ENCODE measurements at places on chromosomes 1 and 21. TPM values are rescaled to one million over a fixed set of nuclear protein-coding genes. Genes with fewer than 3 reads are reported as not detected.

DNA sequence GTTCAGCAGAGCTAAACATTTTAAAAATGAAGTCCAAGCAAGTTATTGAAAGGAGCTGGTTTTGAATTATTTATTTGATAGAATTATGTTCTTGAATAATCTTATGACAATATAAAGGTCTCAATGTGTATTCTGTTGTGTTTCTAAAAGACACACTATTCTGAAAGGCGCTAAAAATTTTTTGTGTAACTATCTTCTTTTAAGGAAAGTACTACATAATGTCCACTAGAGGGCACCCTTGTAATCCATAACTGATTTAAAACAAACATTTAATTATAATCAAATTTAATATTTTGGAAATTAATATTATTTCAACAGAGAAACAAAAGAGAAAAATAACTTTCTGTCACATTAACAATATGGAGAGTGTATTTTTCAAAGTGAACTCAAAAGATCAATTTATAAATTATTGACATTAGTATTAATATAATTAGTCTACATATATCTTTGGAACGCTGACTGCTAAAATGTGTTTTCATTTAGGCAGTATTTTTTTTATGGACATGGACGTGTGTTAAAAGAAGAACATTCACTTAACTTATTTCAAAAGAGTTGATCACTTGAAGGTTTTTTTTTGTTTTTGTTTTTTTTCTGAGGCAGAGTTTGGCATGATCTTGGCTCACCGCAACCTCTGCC, 248.4 kb downstream of the DENND1B start:
- H3K4me1 ChIP-seq, result no peaks in the 10 kb centered on the region
- no peak for DNase-seq
- no peak overlapping the region for H3K4me3 ChIP-seq
- H3K27me3 ChIP-seq, result no peaks in the 10 kb centered on the region

- H3K27me3 ChIP-seq, result no peaks in the 10 kb centered on the region
- no peaks in the 10 kb centered on the region for H3K4me1 ChIP-seq
- H3K27ac ChIP-seq, result no peak overlapping the region
- no peaks in the 10 kb centered on the region for H3K36me3 ChIP-seq
- no peak overlapping the region for H3K4me3 ChIP-seq
Measured at GRCh38 chr21:8993943-8994639, 1527.3 kb upstream of the TPTE start.

DNA sequence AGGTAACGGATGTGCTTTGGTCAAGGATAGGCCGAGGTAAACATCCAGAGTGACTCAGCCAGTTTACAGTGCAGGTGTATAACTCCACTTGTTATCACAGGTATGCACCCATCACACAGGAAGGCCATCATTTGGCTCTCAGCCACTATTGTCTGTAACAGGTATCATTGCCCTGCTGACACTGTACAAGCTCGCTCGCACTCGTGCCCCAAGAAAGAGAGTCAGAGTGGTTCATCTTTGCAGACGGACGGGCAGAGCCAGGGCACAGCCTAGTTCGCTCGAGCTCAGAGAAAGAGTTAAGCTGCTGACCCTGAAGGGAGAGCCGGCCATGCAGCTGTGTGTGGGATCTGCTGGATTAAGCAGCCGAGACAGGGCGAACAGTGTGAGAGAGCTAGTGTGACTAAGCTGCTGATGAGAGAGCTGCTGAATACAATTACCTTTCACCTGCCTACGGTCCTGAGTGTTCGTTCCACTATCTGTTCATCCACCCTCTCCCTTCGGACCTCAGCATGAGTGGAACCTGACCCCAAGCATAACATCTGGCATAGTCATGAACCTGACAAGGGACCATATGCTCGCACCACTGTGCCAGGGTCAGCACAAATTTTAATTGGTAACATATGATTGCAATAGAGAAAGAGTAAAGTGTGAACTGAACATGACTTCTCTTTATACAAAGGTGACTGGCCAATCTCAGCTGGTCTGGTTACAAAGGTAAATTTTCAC, 27.0 kb upstream of the LYPD8 start:
- peak overlapping the region; percentile 14 for H3K4me3 ChIP-seq
- H3K27ac ChIP-seq, result no peak overlapping the region
- no peaks in the 10 kb centered on the region for H3K36me3 ChIP-seq
- no peaks in the 10 kb centered on the region for H3K27me3 ChIP-seq

DNA sequence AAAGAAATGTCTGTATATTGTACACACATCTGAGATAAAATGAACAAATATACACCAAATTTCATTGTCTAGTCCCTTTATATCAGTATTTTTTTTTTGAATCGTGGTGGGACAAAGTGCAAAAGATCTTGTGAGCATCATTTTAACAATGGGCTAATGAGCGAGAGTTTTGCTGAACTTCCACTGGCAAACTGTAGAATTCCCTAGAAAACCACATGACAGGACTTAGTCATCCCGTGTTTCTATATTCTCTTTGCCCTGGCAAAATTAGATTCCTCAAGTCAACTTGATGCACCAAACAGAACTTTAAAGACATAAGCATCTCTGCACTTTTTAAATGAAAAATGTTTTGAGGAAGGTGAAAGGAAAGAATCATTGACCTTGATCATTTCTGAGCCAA, 488.2 kb upstream of the PTBP2 start:
- H3K4me1 ChIP-seq, result no peaks in the 10 kb centered on the region
- H3K4me3 ChIP-seq, result no peak overlapping the region
- no peaks in the 10 kb centered on the region for H3K36me3 ChIP-seq
- DNase-seq, result no peak
- H3K27me3 ChIP-seq, result no peaks in the 10 kb centered on the region

GRCh38 chr1:63675420-63675931, 82.3 kb downstream of the PGM1 start:
- H3K36me3 ChIP-seq, result no peaks in the 10 kb centered on the region
- no peak overlapping the region for H3K27ac ChIP-seq
- H3K27me3 ChIP-seq, result no peaks in the 10 kb centered on the region
- H3K4me1 ChIP-seq, result no peaks in the 10 kb centered on the region
- no peak overlapping the region for H3K4me3 ChIP-seq

DNA sequence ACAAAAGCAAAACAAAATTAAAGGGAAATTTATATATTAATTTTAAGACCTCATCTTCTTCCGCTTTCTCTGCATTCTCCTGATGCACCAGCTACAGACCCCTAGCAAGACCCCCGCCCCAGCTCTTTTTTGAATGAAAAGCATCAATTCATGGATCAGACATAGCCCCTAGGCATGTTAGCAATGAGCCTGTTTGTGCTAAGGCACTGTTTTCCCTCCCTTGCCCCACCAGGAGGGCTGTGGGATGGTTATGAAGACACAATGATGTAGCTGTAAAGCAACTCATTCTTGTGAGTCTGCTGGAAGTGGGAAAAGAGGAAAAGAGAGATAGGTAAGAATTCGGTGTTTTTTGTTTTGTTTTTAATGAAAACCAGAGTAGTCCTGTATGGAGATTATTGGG, 88.5 kb upstream of the ZBTB18 start:
- H3K36me3 ChIP-seq, result no peaks in the 10 kb centered on the region
- no peaks in the 10 kb centered on the region for H3K27me3 ChIP-seq
- DNase-seq, result no peak
- H3K4me3 ChIP-seq, result no peak overlapping the region

GRCh38 chr1:209224886-209225285, 358.6 kb upstream of the CAMK1G start:
- no peaks in the 10 kb centered on the region for H3K4me1 ChIP-seq
- no peak overlapping the region for H3K27ac ChIP-seq
- H3K4me3 ChIP-seq, result no peak overlapping the region
- H3K27me3 ChIP-seq, result no peaks in the 10 kb centered on the region
- DNase-seq, result no peak
- no peaks in the 10 kb centered on the region for H3K36me3 ChIP-seq

GRCh38 chr1:216916890-216917438, 193.7 kb upstream of the ESRRG start:
- no peaks in the 10 kb centered on the region for H3K27me3 ChIP-seq
- H3K4me3 ChIP-seq, result no peak overlapping the region
- H3K27ac ChIP-seq, result no peak overlapping the region
- no peak for DNase-seq
- no peaks in the 10 kb centered on the region for H3K4me1 ChIP-seq

- no peaks in the 10 kb centered on the region for H3K27me3 ChIP-seq
- no peak overlapping the region for H3K27ac ChIP-seq
- DNase-seq, result no peak
- no peaks in the 10 kb centered on the region for H3K4me1 ChIP-seq
- no peaks in the 10 kb centered on the region for H3K36me3 ChIP-seq
Measured at GRCh38 chr21:45632160-45632559, 11.4 kb upstream of the PCBP3 start.

GRCh38 chr1:233361876-233362275, 34.4 kb downstream of the MAP3K21 start:
- no peak overlapping the region for H3K4me3 ChIP-seq
- no peaks in the 10 kb centered on the region for H3K36me3 ChIP-seq
- H3K27me3 ChIP-seq, result peaks cover 3% of the 10 kb centered on the region
- no peak for DNase-seq
- no peaks in the 10 kb centered on the region for H3K4me1 ChIP-seq

- H3K27me3 ChIP-seq, result no peaks in the 10 kb centered on the region
- no peak overlapping the region for H3K27ac ChIP-seq
- H3K4me3 ChIP-seq, result no peak overlapping the region
- H3K4me1 ChIP-seq, result no peaks in the 10 kb centered on the region
- H3K36me3 ChIP-seq, result no peaks in the 10 kb centered on the region
Measured at GRCh38 chr21:45152265-45152746, 77.9 kb downstream of the ADARB1 start.

GRCh38 chr1:118116401-118116800, 68.6 kb downstream of the SPAG17 start:
- no peak overlapping the region for H3K27ac ChIP-seq
- no peaks in the 10 kb centered on the region for H3K36me3 ChIP-seq
- H3K4me3 ChIP-seq, result no peak overlapping the region
- no peaks in the 10 kb centered on the region for H3K4me1 ChIP-seq
- no peaks in the 10 kb centered on the region for H3K27me3 ChIP-seq
- no peak for DNase-seq

Gene PIK3C2B
- total RNA-seq, result 68.5 TPM

Gene USH2A
- not detected for total RNA-seq

Gene GCSAML
- total RNA-seq, result 0.54 TPM

Gene TRIM67
- not detected for total RNA-seq
